ENCODE measurements at places on chromosomes 1 and 21. TPM values are rescaled to one million over a fixed set of nuclear protein-coding genes. Genes with fewer than 3 reads are reported as not detected.
A peak's percentile ranks its signal among the peaks of the same experiment; 100 is the strongest.

DNA sequence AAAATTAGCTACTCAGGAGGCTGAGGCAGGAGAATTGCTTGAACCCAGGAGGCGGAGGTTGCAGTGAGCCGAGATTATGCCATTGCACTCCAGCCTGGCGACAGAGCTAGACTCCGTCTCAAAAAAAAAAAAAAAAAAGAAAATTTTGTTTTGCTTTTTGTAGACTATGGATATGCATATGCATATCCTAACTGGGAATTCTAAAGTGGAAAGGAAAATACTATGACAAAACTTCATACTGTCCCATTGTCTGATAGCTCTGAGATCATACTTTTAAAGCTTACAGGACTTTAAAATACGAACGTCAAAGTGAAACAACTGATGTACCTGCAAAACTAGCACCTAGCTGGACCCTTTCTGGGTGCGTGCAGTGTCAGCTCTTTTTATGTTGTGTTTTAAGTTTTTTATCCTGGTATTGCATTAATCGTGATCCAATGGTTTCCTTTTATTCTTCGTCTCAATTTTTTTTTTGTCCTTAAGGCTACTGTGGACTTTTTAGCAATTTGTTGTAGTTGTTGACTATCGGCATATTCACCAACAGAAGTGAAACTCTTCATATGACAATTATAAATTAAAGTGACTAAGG is 19.2 kb downstream of the SPRTN start:
- H3K27ac ChIP-seq = no peak overlapping the region
- no peak overlapping the region for H3K4me3 ChIP-seq
- no peaks in the 10 kb centered on the region for H3K27me3 ChIP-seq
- no peaks in the 10 kb centered on the region for H3K36me3 ChIP-seq
- no peak for DNase-seq
- no peaks in the 10 kb centered on the region for H3K4me1 ChIP-seq

Gene HJV
- total RNA-seq = not detected

DNA sequence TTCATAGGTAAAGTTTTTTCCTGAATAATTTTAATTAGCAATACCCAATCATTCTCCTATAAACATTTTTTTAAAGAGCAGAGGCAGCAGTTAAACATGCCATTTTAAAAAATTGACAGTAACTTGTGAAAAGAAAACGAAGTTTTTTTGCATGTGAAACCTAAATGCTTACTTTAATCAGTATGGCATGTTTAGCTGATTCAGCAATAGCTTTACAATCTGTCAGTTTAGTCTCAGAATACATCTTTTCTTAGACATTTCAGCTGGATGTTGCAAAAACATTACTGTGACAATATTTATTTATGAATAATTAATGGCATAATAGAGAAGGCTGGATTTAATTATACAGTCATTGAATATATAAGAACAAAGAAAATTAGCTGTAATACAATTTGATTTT is 1132.4 kb upstream of the ADGRL2 start:
- no peak for DNase-seq
- no peaks in the 10 kb centered on the region for H3K36me3 ChIP-seq

DNA sequence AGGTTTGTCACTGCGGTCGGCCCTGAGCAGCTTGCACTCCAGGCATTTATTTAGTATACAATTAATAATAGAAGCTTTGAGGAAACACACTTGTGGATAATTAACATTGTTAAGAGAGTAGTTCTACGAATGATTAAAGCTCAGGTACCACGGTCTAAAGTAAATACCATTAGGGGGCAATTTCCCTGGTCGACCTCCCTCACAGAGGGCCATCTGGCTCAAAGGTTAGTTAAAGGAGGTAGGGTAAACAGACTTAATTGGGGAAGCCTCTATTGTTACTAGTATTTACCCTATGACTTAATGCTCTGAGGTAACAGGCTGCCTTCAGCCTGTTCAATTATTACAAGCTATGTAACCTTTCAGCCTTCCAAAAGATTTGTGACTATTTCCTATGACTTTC is 122.3 kb upstream of the SLC44A3 start:
- no peaks in the 10 kb centered on the region for H3K36me3 ChIP-seq
- no peaks in the 10 kb centered on the region for H3K27me3 ChIP-seq
- no peak overlapping the region for H3K4me3 ChIP-seq

Gene DNAH14
- total RNA-seq = 25.1 TPM

- no peaks in the 10 kb centered on the region for H3K36me3 ChIP-seq
- H3K27me3 ChIP-seq = no peaks in the 10 kb centered on the region
- H3K27ac ChIP-seq = peak overlapping the region; percentile 23
- no peak for DNase-seq
Measured at GRCh38 chr1:55211863-55212262, 3.3 kb downstream of the USP24 start.

- no peaks in the 10 kb centered on the region for H3K27me3 ChIP-seq
- H3K36me3 ChIP-seq = peaks cover 1% of the 10 kb centered on the region
- H3K4me3 ChIP-seq = no peak overlapping the region
- peaks cover 38% of the 10 kb centered on the region for H3K4me1 ChIP-seq
- DNase-seq = no peak
- no peak overlapping the region for H3K27ac ChIP-seq
Measured at GRCh38 chr1:158005224-158005623, 11.8 kb downstream of the KIRREL1 start.

DNA sequence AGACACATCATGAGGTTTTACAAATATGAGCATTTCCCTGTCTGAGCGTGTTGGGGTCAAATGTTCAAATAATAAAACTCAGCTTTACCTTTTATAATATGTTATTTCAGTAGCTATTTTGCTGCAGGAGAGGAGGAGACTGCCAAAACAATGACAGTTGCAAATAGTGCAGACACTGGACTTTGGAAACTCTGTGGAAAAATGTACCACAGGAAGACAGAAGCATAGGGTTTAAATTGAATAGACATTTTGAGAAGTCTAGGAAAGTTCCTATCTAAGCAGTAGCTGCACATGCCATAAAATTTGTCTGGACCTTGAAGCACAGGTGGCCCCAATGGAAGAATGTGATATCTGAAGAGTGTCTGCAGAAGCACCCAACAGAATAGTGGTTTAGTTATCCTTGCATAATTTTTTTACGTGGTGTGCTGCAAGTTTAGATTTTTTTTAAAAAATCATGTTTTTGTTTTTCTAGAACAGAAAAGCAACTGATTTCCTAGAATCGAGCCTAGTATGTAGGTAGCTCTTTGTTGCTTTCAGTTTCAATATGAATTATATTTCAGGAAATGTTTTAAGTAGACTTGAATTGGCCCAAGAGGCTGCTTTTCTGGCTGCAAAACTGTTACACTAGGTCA is 14.0 kb upstream of the GBP5 start:
- no peak for DNase-seq
- H3K27me3 ChIP-seq = no peaks in the 10 kb centered on the region
- no peaks in the 10 kb centered on the region for H3K36me3 ChIP-seq
- no peaks in the 10 kb centered on the region for H3K4me1 ChIP-seq
- H3K27ac ChIP-seq = no peak overlapping the region

DNA sequence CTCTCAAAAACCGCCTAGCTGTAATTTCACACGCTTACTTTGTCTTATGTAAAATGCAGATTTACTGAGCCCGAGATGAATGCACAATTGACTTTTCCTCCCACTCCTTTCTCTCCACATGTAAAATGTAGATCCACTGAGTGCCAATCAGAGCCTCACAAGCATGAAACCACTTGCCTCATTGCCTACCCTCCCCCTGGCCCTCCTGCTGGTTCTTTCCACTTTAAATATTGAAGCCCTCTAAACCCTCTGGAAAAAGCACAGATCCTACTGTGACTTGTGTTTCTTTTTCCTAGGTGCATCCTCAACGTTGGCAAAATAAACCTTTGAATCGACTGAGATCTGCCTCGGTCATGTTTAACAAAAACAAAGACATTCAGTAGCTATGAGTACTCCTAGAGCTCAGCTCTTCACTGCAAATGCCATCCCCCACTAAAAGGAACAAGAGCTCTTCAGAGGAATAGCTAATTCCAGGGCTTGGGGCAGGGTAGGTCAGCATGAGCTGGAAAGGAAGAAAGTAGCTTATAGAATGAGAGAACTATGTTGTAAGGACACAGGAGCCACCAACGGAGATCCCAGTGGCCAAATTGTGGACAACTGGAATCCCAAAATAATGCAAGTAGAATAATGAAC is 365.5 kb upstream of the RUNX1 start:
- no peaks in the 10 kb centered on the region for H3K27me3 ChIP-seq
- no peak for DNase-seq
- no peaks in the 10 kb centered on the region for H3K36me3 ChIP-seq
- no peak overlapping the region for H3K4me3 ChIP-seq
- no peaks in the 10 kb centered on the region for H3K4me1 ChIP-seq

Gene ST6GALNAC3
- 15.8 TPM for total RNA-seq

Gene LRRIQ3
- 1.6 TPM for total RNA-seq

- peaks cover 13% of the 10 kb centered on the region for H3K36me3 ChIP-seq
- H3K4me1 ChIP-seq = peaks cover 45% of the 10 kb centered on the region
- peak; percentile 74 for DNase-seq
- H3K27ac ChIP-seq = peak overlapping the region; percentile 30
- H3K27me3 ChIP-seq = no peaks in the 10 kb centered on the region
Measured at GRCh38 chr1:33007190-33008050, 29.3 kb downstream of the AK2 start.

All from kidney (tissue), 22 donors.